ENCODE measurements at places on chromosomes 1 and 21.

DNA sequence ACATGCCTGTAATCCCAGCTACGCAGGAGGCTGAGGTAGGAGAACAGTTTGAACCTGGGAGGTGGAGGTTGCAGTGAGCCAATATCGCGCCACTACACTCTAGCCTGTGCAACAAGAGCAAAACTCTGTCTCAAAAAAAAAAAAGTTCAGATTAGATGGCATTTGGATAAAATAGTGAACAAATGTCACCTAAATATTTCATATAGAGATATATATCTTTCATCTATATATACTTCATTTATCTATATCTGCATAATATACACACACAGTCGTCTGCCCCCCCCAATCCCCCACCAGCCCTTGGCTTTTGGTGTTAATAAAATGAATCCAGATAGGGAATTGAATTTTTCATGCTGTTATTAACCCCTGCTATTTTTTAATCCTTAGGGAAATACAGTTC is 5.0 kb downstream of the PPP1R15B start:
- DNase-seq, result no peak

DNA sequence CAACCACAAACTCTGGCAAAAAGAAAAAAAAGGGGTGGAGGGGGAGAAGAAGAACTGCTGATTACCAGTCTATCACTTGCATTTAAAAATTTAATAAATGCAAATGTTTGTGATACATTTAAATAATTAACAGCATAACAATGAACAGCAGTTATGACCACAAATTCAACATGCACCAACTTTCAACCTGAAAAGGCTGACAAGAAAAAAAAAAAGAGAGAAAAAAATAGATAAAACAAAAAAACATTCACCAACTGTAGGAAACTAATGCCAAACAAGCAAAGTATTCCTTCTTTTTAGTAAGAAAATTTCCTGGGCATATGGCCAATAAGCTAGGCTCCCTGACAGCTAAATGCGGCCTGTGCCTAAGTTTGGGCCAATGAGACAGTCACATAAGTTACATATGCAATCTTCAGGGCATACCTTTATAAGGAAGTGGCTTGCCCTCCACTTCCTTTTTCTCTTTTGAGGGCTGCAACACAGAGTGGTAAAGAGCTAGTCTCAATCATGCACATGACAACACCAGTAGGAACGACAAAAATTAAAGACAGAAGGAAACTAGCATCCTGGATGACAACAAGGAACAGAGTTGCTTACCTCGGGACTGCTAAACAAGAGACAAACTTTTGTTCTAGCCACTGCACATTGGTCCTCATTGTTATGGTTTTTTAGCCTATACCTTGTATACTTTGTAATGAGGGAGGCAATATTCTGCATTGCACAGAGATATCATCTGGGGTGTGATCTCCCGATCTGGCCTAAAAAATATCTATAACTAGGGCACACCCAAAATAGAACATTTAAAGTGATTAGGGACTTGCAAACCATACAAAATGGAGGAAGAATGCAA is 24.2 kb upstream of the PHTF1 start:
- DNase-seq, result peak; percentile 64

DNA sequence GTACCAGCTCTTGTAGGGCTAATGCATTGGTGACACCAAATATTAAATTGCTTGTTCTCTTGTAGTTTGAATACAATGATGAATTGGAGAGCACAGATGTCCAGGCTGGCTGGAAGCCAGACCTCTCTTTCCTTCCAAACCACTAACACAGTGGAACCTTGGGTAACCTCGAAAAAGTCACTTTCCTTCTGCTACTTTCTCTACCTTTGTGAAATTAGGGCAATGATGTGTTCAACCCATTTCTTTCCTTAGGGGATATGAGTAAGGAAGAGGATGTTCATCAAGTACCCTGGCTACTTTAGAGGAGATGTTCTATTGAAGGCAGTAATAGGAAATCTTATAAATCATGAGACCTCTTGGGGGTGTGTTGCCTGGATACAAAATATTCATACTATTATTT is 55.7 kb downstream of the XCL2 start:
- peak; percentile 50 for DNase-seq

DNA sequence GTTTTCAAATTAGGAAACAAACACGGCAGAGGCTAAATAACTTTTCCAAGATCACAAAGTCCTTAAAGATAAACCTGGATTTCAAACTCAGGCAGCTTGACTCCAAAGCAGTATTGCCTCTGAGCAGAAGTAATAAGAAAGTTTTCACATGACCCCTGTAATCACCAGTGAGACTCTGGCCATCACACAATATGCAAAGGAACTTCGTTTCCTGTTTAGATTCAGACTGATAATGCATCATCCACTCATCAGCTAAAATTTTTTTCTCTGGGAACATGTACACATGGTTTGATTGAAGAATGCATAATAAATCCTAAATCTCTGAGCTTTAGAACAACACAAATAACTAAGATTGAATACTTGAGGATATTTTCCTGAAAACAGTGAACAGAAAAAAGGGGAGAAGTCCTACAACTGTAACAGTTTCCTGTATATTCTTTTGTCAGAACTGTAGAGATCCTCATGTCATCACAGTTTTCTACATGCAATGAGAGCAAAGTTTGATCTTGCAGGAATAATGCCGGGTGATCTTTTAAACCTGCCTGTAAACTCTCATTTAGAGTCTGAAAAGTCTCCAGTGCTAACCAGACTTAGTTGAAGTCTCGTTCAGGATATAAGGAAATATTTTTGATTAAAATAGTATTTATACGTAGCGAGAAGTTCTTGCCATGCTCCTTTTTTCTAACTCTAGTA is 225.3 kb downstream of the SPATA17 start:
- no peak for DNase-seq

DNA sequence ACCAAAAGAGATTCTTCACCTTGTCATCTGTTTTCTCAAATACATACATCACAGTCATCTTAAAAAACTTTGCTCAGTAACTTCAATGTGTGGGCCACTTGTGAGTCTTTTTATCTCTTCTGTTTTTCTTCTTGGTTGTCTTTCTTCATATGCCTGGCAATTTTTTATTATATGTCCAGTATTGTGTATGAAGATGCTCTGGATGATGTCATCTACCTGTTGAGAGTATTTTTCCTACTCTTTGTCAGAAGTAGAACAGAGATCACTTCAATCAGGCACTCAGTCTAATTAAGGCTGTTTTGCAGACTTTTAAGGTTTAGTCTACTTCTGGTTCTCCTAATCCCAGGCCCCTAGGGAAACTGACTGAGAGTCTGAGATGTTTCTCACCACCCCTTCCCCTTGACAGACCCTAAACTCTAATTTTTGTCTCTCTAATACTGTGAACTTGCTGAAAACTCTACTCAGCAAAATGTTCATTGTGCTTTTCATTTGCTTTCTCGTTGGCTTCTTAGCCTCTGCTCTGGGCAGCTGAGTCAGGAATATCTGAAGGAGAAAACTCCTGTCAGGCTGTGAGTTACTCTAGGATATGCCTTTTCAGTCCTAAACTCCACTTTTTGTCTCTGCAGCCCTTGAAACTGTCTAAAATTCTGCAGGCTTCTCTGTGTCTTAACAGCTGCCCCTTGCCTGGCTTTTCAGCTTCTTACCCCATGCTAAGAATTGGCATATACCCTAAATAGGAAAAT is 33.0 kb upstream of the DNAJC6 start:
- DNase-seq, result no peak

- DNase-seq, result no peak
Measured at GRCh38 chr1:30668546-30669327, 54.6 kb downstream of the MATN1 start.

DNA sequence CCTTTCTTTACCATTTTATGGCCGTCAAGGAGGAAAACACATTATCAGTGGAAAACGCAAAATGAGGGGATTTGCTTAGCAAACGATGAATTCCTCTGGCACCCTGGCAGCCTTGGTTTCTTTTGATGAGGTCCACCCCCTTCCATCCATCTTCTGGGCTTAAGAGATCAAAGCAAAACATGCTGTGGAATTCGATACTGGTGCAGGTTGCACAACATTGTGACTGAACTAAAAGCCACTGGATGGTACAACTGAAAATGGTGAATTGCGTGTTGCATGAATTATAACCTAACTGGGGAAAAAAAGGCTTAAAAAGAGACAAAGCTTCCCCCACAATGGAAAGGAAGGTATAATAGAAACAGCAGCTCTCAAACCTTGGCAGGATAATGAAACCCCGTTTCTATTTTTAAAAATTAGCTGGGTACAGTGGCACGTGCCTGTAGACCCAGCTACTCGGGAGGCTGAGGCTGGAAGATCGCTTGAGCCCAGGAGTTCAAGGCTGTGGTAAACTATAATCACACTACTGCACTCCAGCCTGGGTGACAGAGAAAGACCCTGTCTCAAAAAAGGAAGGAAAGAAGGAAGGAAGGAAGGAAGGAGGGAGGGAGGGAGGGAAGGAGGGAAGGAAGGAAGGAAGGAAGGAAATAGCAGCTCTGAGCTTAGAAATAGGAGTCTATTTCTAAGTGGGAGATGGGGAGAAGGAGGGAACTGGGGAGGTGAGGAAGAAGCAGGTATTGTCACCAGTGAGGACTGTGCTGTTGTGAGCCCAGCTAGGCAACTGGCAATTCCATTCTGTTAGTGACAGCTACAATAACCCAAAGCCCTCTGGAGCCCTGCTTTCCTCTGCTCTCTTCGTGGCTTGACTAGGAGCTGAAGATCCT is 29.0 kb upstream of the LGALS8 start:
- no peak for DNase-seq

- no peak for DNase-seq
Measured at GRCh38 chr1:48228156-48228555, 5.6 kb downstream of the SLC5A9 start.

DNA sequence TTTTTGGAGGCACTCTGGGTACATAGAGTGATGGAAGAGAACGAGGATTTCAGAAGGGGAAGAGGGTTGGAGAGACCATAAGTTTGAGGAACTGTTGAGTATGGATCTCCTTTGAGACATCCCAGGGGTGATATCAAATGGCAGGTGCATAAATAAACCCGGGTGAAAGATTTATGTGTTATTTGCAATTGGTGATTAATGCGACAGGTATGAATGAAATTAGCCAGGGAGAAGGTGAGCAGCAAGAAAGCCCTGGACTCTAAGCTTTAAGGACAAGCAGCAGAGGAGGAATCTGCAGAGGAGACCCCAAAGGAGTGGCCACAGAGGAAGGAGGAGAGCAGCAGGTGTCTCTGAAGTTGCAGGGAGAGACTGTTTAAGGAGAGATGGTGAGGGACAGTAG is 8.8 kb upstream of the REN start:
- no peak for DNase-seq

DNA sequence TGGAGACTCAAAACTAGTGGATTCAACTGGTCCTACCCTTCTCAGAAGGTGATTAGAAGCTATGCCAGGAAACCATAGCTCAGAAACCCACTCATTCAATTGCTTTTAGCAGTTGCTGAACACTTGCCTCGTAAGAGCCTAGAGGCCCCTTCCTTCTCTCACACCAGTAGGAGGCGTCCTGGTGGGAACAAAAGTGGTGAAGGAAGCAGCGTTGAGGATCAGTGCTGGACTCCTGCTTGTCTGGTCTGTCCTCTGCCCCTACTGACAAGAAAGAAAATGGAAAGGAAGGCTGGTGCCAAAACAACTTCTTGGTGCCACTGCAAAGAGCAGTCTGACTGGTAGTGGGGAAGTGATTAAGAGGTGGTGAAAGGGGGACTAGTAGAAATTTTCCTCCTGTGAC is 269.7 kb downstream of the LMO4 start:
- no peak for DNase-seq

DNA sequence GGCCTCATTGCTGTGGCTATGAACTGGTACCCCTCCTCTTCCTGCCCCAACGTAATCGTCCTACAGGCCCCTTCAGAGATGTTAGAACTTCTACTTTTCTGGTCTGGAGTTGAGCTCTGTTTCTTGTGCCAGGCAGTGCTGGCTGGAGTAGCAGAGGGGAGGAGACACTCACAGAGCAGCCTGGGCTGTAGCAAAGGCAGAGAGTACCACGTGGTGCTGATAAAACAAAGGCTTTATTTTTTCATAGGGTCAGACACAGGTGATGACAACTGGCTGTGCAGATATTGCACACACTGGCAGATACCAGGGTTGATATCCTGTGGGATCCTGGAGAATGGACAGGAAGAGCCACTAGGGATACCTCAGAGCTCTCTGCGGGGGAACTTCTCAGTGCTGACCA is 23.2 kb downstream of the CRCT1 start:
- no peak for DNase-seq

GRCh38 chr1:92515796-92516201 is 29.1 kb upstream of the GFI1 start:
- no peak for DNase-seq

DNA sequence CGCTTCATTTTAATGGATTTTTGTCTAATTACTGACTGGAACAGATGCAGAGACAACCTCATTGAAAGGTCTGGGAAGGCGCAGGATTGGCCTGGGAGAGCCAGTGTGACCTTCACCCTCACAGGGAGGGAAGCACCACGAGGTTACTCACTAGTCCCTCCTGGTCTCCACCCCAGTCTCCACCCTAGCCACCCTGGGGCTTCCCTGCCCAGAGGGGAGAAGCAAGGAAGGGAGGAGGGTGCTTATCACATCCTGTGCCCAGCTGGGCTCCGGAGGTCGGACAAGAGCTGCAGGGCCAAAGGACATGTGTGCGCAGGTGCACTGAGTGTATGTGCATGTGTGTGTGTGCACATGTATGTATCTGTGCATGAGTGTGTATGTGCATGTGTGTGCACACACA is 220.1 kb upstream of the VAMP3 start:
- no peak for DNase-seq

DNA sequence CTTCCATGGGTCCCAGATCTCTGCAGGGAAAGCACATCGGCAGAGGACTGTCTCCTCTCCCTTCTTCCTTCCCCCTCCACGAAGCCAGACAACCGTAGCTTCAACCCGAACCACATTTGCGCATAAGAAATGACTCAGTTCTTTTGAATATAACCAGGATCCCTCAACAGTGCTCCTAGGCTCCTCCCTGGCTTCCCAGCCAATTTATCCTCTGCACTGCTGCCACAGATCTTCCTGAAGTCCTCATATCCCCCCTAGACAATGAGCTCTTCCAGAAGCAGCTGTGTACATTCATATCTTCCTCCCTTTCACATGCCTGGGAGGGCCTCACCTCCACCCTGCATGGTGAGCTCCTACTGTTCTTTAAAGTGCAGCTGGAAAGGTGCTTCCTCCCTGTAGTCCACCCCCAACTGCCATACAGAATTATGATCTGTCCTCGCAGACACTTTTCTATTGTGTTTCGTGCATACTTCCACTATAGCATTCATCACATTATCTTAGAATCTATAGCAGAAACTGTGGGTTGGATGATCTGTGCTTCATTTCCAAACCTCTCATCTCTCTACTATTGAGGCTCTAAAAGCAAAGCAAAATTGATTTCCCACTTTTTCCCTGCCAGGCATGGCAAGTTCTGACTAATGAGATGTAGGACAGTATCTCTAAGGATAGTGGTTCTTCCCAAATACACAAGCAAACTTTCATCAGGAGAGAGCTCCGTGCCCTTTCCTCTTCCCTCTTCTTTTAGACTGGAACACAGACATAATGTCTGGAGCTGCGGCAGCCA is 179.3 kb upstream of the HMGB4 start:
- DNase-seq, result peak; percentile 73

Measured in fibroblast of skin of right biceps (primary cell).